ENCODE measurements at places on chromosomes 16 and 17. TPM values are rescaled to one million over a fixed set of nuclear protein-coding genes. Genes with fewer than 3 reads are reported as not detected.

The FOXN1 gene
- 0.07 TPM for polyA plus RNA-seq

The C16orf95 gene
- polyA plus RNA-seq, result 8.2 TPM

The CDK5R1 gene
- polyA plus RNA-seq, result 4.9 TPM

The NGFR gene
- 0.83 TPM for polyA plus RNA-seq

The HIC1 gene
- polyA plus RNA-seq, result 0.99 TPM

The XPO6 gene
- 101 TPM for polyA plus RNA-seq

The LHX1 gene
- 0.02 TPM for polyA plus RNA-seq

The CUEDC1 gene
- polyA plus RNA-seq, result 16.6 TPM

The NPIPA2 gene
- 0.55 TPM for polyA plus RNA-seq

The CXCL16 gene
- polyA plus RNA-seq, result 23.7 TPM

The KCTD2 gene
- polyA plus RNA-seq, result 7.7 TPM

The MEOX1 gene
- 0.18 TPM for polyA plus RNA-seq

The C16orf46 gene
- 0.19 TPM for polyA plus RNA-seq

The DNAJC7 gene
- 101 TPM for polyA plus RNA-seq
